Body of pancreas (tissue), 4 donors: ENCODE measurements at places on chromosomes 3 and 15.
A peak's percentile ranks its signal among the peaks of the same experiment; 100 is the strongest.

GRCh38 chr15:27466758-27467157 lies 495.8 kb downstream of the GABRG3 start:
- no peaks in the 10 kb centered on the region for H3K27me3 ChIP-seq
- no peaks in the 10 kb centered on the region for H3K4me1 ChIP-seq
- H3K27ac ChIP-seq: no peak overlapping the region
- DNase-seq: no peak
- H3K4me3 ChIP-seq: no peak overlapping the region
- no peaks in the 10 kb centered on the region for H3K36me3 ChIP-seq

DNA sequence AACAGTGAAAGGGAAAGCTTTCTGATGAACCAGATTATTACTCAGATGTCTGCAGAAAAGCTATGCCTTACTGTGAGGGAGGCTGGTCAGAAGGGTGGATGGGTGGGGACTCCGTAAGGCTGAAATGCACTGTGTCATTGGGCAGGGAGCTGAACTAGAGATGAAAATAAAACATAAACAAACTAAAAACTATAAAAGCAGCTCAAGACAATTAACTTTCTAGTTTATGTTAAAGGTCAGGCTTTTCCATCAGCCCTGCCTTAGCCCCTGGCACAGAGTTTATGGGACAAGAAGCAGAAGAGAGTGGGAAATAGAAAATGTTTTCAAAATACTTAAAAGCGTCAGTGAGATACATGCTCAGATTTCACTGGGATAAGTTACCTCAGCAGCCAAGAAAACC lies 310.0 kb upstream of the UBE2E2 start:
- H3K4me3 ChIP-seq: no peak overlapping the region
- no peak for DNase-seq
- H3K36me3 ChIP-seq: no peaks in the 10 kb centered on the region
- H3K27me3 ChIP-seq: no peaks in the 10 kb centered on the region
- no peak overlapping the region for H3K27ac ChIP-seq

DNA sequence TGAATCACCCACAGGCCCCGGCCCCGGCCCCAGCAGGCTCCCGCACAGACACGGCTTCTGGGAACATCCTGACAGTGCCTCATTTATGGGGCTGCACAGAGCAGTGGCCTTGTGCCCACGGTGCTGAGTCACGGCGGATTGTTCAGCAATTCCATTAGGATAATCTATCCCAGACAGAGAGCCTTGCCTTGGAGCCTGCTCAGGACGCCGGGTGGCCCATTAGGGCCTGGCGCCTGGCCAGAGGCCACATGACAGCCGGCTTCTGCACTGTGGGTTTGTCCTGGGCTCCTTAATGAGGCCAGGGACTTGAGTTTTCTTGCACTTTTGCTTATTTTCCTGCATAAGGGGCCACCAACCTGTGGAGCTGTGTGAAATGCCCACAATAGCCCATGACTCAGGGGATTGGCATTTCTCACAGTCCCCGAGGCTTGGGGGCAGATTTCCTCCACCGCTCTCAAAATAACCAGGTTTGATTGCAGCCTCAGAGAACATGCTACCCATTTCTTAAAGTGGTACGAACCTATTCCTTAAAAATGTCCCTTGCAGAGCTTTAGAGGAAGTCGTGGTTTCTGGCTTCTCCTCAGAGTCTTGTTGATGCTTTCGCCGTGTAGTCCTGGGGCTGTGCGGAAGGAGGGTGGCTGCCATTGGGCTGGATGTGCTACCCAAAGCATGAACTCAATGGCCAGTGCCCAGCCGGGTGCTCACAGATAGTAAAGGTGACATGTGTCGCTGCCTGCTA lies 19.0 kb downstream of the SYNM start:
- H3K27ac ChIP-seq: peak overlapping the region; percentile 55
- no peaks in the 10 kb centered on the region for H3K36me3 ChIP-seq
- no peaks in the 10 kb centered on the region for H3K27me3 ChIP-seq
- peak; percentile 82 for DNase-seq

DNA sequence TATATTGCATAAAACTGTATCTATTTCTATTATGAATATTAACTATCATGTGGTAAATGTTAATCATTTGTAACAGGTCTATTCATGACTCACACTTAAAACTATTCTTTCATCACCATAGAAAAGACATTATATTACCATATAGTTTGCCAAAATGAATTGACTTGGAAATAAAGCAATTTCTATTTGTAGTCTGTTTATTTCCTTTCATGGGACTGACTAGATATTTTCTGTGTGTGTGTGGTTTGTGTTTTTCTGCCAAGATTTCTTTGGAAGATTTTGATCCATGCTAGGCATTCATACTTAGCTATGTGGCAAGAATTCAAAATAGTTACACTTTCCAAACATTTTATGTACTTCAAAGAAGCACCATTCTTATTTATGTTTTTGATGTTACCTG lies 522.5 kb upstream of the AGTR1 start:
- no peak for DNase-seq
- no peaks in the 10 kb centered on the region for H3K36me3 ChIP-seq
- no peak overlapping the region for H3K27ac ChIP-seq
- H3K4me3 ChIP-seq: no peak overlapping the region

DNA sequence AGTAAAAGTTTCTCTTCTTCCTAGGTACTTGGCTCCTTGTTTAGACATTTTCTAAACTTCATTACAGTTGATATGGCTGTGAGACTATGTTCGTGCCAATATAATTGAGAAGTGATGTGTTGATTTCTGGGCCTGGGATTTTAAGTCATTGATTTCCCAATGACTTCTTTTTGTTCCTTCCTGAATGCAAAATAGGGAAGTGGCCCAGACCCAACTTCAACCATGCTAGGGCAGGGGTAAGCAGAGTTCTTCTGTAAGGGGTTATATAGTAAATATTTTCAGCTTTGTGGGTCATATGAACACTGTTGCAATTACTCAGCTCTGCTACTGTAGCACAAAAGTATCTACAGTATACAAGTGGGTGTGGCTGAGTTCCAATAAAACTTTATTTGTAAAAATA lies 320.1 kb upstream of the WNT5A start:
- H3K27ac ChIP-seq: no peak overlapping the region
- DNase-seq: no peak
- H3K27me3 ChIP-seq: no peaks in the 10 kb centered on the region

DNA sequence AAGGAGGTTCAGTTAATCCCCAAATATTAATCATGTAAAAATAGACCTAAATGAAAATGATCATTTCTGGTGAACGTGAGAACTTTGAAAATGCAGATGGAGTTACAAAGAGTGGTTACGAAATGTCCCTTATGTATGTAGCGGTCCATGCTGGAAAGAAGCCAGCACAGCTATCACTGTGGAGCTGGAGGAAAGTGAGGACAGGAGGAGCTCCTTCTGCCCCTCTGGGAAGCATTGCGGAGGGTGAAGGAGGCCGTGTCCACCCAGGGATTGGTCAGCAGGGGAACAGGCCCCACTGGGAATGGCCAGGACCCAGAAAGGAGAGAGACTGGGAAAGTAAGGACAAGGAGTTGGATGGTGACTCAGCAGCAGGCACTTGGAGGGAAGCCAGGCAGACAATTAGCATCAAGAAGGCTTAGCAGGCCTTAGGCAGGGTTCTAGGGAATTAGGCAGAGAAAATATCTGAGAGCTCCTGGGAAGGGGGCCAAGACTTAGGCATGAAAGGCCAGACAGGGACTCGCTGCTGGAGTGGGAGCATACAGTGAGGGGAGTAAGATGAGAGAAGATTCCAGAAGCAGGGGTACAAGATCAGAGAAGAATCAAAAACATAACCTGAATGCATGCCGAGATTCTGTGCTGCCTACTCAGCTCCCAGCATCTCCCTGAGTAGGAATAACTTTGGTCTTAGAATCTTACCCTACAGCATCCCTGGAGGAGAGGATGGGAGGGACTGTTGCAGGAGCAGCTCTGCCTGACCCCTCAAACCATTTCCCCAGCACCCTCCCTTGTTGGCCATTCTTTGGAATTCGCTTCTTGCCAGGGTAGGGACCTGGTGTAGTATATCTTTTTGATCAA lies 171.0 kb upstream of the UMPS start:
- H3K4me1 ChIP-seq: peaks cover 32% of the 10 kb centered on the region
- peak; percentile 75 for DNase-seq
- H3K27ac ChIP-seq: no peak overlapping the region
- no peaks in the 10 kb centered on the region for H3K27me3 ChIP-seq
- no peak overlapping the region for H3K4me3 ChIP-seq

DNA sequence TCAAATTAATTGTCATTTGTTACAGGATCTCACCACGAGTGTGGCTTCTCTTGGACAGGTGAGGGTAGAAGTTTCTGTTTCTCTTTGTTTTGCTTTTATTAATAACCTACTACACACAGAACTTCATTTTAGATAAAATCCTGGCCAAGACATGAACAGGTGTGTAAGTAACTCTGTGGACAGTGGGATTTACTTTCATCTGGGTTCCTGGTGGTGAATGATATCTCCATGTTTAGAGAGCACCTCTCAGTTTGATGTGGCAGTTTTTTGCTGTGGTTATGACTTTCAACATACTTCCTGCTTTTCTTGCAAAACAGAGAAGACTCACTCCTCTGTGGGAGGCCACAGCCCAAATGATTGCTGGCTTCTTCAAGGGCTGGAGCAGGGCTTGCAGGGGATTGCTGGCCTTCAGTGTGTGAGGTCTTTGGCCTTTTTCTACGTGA lies 71.1 kb upstream of the XCR1 start:
- H3K27ac ChIP-seq: no peak overlapping the region
- no peaks in the 10 kb centered on the region for H3K4me1 ChIP-seq
- H3K4me3 ChIP-seq: no peak overlapping the region
- DNase-seq: peak; percentile 22
- no peaks in the 10 kb centered on the region for H3K27me3 ChIP-seq
